ENCODE measurements at places on chromosomes 12 and 14. TPM values are rescaled to one million over a fixed set of nuclear protein-coding genes. Genes with fewer than 3 reads are reported as not detected.

- no peak within 1 kb of the TSS for H3K27ac ChIP-seq
- no peak for DNase-seq
- H3K36me3 ChIP-seq, result no peaks in the 10 kb centered on the region
These were observed at the start of gene WNT1 for GRCh38 chr12:48978291-48978740. WNT1 (plus strand) TSS chr12:48978322; CDS start chr12:48978651, 329 bp downstream.

Gene SYCP3
- total RNA-seq, result not detected

DNA sequence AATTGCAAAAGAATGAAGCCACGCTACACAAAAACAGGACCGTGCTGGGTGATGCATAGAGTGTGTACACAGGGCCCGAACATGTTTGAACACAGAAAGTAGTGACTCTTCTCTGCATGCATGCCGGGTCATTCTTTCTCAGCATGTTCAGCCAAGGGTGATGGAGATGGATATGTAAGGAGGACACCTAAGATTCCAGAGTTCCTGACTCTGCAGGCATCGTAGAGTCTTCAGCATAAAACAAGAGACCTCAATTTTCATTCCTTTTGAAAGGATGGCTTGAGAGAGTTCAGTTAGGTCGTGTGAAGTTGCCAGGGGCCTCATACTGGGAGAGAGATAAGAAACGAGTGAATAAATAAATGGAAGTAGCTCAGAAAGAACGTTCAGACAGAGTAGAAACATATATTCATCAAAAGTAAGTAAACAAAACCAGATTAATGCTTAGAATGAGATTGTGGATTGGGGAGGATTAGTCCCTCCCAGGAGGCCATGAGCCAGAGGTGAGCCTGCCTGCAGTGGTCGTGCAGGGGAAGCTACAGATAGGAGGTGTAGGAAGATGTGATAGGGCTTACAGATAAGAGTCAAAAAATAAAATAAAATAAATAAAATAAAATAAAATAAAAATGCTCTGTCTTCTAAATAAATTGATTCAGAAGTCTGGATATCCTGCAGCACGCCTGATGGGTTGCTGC lies 27.6 kb upstream of the SEL1L start:
- peaks cover 3% of the 10 kb centered on the region for H3K4me1 ChIP-seq
- no peak overlapping the region for H3K4me3 ChIP-seq
- H3K27me3 ChIP-seq, result no peaks in the 10 kb centered on the region
- no peak for DNase-seq
- H3K36me3 ChIP-seq, result no peaks in the 10 kb centered on the region
- H3K27ac ChIP-seq, result no peak overlapping the region

DNA sequence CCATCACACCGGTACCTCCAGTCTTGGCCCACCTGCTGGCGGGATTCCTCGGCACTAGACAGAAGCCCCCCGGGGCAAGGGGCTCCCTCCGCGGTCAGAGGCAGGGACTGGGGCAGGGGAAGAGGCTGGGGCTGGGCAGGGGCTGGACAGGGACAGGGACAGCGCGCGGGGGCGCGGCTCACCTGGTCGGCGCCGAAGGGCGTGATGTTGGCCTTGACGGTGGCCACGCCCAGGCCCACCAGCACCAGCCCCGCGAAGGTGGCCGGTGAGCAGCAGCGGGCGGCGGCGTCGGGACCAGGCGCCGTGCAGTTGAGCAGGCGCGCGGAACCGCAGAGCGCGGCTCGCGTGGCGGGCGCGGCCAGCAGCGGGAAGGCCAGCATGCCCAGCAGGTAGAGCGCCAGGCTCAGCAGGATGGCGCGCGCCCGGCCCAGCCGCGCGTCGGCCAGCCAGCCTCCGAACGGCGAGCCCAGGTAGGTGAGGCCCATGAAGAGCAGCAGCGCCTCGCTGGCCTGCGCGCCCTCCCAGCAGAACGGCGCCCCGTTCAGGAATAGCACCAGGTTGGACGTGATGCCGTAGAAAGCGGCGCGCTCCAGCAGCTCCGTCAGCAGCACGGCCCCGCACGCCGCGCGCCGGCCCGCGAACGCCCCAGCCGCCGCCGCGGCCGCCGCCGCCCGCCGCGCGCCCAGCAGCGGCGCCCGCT lies 392 bp downstream of the SLC15A4 start:
- peak overlapping the region; percentile 87 for H3K27ac ChIP-seq
- no peaks in the 10 kb centered on the region for H3K36me3 ChIP-seq
- H3K4me3 ChIP-seq, result peak overlapping the region; percentile 98
- no peaks in the 10 kb centered on the region for H3K27me3 ChIP-seq
- no peak for DNase-seq
- H3K4me1 ChIP-seq, result peaks cover 28% of the 10 kb centered on the region

DNA sequence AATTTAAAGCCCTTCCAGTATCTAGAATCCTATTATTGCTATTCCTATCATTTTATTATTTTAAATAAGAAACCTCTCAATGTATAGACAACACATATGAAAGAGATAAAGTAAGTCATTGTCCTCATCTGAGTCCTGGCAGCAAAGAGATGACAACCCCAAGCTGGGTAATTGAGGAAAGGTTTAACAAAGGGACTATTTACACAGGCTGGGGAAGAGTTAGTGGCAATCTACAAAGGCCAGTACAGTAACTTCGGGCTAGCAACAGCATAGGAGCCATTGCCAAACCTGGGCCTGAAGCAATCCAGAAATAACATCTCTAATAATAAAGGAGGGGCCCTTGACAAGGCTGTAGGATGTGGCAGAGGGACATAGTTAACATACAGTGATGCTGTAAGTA lies 11.2 kb downstream of the PDE6H start:
- DNase-seq, result no peak
- H3K4me1 ChIP-seq, result no peaks in the 10 kb centered on the region
- no peak overlapping the region for H3K4me3 ChIP-seq

- no peaks in the 10 kb centered on the region for H3K27me3 ChIP-seq
- H3K4me3 ChIP-seq, result peak within 1 kb of the TSS; percentile 92
- no peak for DNase-seq
- H3K4me1 ChIP-seq, result no peaks in the 10 kb centered on the region
- H3K27ac ChIP-seq, result peak within 1 kb of the TSS; percentile 37
These were observed at the start of gene PRICKLE1 for GRCh38 chr12:42589465-42590329. PRICKLE1 (minus strand) TSS chr12:42589746; CDS start chr12:42472516, 117,230 bp downstream.

Gene KCNMB4
- total RNA-seq, result 1.6 TPM

- H3K36me3 ChIP-seq, result no peaks in the 10 kb centered on the region
- no peaks in the 10 kb centered on the region for H3K27me3 ChIP-seq
- no peak overlapping the region for H3K4me3 ChIP-seq
- no peaks in the 10 kb centered on the region for H3K4me1 ChIP-seq
- no peak for DNase-seq
These were observed 11.5 kb downstream of the ALG10 start for GRCh38 chr12:34033628-34034296.

Gene PKP2
- 0.54 TPM for total RNA-seq

Gene WNT1
- not detected for total RNA-seq

- H3K4me3 ChIP-seq, result no peak overlapping the region
- H3K36me3 ChIP-seq, result no peaks in the 10 kb centered on the region
- H3K4me1 ChIP-seq, result no peaks in the 10 kb centered on the region
- no peak for DNase-seq
- H3K27ac ChIP-seq, result no peak overlapping the region
These were observed 67.7 kb upstream of the NTF3 start for GRCh38 chr12:5364036-5364770.

Gene ISM2
- total RNA-seq, result not detected

Gene ACOT6
- not detected for total RNA-seq

Measured in thoracic aorta (tissue), 2 donors.